Activated CD4-positive, CD25-positive, alpha-beta regulatory T cell treated with anti-CD3 and anti-CD28 coated beads, Interleukin-2, amount 50 U/mL, for 16 hours (primary cell): ENCODE measurements at places on chromosomes 6 and 20.

DNA sequence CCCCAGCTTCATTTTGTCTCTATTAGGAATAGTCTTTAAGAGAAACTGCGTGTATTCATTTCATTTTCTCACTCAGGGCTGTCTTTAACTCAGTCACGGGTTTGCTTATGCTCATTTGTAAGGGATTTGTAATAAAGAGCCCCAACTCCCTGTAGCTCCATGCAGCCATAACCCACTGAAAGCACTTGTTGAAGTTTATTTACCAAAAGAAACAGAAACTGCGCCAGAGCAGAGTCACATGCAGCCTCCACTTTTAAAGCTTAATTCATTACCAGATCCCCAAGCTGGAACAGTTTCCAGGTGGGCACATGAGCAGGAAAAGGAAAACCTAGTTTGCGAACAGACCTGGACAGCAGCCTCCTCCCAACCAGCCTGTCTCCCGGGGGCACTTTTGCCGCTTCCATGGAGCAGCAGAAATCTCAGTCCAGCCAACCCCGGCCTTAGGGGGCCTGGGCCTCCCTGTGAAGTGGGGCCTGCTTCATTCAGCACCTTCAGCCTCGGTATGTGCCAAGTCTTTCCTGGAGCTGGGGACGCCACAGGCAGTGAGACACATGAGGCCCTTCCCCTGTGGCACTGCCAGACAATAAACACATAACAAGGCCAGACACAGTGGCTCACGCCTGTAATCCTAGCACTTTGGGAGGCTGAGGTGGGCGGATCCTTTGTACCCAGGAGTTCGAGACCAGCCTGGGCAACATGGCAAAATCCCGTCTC is 4.5 kb downstream of the BCAS4 start:
- no peak for DNase-seq

DNA sequence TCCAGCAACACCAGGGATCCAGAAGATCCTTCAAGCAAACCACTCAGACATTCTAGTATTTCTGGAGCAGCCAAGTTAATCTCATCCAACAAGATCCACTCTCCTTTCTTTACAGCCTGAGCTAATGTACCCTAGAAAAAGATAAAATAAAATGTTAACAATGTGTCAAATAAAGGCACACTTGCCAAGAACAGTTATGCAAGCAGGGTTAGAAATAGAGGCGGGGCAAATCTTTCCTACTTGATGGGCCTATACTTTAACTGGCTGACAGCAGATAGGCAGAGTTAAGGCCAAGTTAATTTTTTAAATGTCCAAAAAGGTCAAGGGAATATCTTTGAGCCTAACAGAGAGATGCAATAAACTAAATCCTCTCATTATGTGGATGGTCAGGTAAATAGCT is 60.8 kb downstream of the MDN1 start:
- DNase-seq, result no peak

- no peak for DNase-seq
Observed at GRCh38 chr20:16778159-16778558, 30.0 kb downstream of the OTOR start.

DNA sequence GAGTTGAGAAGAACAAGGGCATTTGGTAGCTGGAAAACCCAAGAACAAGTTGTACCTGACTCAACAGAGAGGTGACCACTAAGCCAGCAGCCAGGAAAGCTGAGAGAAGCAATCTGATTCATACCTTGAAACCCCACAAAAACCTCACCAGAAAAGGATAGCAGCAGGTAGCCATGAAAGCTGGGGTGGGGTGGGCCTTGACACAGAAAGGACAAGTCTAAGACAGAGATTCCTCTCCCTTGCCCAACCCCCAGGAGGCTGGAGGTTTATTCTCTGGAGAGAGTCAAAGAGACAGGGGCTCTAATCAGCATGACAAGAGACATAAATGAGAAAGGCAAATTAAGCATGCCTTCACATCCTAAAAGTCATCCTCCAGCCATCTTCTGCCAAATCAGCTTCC is 151.7 kb upstream of the DST start:
- DNase-seq, result no peak

DNA sequence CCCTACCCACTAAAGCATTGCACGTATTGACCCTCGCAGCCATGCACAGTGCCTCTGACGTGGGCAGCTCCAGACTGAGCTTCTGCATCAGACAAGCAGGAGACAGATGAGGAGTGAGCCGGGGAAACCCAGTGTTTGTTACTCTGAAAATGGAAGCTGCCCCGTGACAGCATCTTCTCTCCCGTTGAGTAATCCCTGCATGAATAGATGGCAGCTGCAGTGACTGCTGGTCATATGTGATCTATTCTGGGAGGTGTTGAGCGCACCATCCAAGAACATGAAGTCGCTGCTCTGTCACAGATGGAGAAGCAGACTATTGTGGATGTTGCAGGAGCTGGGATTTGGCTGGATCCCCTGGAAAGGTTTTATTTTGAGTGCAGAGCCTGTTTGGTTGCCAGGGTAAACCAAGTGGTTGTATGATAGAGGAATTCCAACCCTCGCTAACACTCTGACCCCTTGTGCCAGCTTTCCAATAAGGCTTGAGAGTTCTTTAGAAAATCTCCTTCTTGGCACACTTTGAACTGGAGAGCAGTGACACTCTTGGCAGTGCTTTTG is 242.2 kb downstream of the NRN1 start:
- DNase-seq, result no peak

GRCh38 chr20:42919316-42919715 is 270.4 kb downstream of the PTPRT start:
- no peak for DNase-seq

- DNase-seq, result no peak
Observed at GRCh38 chr20:58629215-58629580, 21.9 kb upstream of the STX16 start.

DNA sequence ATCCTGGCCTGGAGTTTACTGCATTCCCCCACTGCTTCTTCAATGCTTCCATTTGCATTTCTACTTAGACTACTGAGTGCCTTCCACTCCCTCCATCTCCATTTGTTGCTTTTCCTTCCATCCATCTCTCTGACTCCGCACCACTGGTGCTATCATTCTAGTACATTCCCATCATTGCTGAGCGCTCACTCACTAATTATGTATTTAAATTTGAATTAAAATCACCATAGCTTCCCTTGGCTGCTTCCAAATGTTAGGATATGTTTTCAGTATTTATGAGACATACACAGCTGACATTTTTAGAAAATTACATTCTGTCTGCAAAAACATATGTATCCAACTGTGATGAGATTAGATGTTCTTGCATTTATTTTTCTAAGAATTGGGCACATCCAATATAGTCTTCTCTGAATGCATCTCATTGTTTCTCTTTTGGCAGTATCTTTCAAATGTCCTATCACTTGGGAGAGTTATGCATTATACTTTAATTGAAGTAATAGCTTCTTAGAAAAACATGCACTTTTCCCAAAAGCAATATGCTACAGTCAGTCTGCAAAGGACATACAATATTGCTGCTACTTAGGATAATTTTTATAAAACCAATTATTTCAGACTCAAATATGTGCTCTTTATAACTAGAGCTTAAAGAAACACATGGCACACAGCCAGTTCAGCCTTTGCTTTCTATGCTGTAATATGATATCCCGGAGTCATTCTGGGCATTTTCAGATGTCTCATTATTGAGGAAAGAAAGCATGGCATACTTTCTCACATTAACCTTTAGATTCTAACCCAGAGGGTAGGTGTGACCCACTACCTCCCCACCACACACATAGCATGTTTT is 12.1 kb upstream of the COL21A1 start:
- DNase-seq, result no peak

DNA sequence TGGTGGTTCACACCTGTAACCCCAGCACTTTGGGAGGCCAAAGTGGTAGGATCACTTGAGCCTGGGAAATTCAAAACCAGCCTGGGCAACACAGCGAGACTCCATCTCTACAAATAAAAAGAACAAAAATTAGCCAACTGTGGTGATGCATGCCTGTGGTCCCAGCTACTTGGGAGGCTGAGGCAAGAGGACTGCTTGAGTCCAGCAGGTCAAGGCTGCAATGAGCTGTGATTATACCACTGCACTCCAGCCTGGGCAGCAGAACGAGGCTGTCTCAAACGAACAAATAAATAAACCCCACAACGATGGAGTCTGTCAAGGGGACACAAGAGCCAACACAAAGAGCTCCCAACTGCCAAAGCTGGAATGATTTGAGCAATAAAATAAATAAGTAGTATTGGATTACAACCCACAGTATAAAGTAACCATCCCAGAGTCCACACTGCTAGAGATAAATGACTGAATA is 13.5 kb downstream of the ZMYND8 start:
- no peak for DNase-seq

DNA sequence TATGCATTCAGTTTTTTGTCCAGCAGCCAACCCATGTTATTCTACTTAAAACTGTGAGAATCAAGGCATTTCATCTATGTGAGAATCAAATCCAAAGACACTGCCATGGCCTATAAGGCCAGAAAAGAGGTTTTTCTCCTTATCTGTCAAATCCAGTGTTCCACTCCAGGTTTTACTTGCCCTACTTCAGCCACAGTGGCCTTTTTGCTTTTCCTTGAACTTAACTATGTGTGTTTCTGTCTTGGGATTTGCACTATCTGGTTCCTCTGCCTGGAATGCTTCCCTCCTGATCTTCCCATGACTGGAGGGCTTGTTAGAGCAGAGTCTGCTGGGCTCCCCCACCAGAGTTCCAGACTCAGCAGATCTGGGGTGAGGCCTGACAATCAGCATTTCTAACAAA is 113.1 kb upstream of the DOK5 start:
- no peak for DNase-seq

DNA sequence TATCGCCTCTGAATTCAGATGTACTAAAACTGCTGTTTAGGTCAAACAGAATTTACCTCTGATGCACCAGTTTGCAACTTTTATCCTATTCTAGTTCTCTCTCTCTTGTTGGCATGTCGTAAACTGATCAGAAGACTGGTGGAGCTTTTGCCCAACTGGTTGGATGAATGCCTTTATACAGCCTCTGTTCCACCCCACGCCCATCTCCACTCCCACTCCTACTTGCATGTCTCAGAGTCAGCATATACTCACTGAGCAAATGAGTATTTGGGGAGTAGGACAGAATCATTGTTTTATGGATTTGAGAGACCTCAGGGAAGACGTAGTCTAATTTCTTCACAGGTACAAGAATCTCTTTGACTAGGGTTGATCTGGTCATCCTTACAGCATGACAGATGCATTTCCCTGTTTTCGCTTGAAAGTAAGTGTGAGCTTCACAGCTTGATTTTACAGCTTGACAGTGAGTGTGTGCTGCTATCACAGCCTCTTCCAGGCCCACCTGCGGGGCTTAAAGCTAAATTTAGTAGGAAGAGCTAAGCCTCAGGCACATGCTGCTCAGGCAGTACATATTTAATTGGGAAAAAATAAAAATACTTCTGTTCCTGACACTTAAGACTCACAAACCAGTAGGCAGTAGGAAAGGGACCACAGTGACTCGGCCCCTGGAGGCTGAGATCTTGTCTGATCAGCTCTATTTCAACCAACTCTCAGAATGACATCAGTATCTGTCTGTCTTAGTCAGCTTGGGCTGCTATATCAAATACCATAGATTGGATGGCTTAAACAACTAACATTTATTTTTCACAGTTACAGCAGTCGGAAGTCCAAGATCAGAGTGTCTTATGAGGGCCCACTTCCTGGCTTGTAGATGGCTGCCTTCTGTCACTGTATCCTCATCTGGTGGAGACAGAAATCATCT is 30.4 kb downstream of the TRMT6 start:
- no peak for DNase-seq

DNA sequence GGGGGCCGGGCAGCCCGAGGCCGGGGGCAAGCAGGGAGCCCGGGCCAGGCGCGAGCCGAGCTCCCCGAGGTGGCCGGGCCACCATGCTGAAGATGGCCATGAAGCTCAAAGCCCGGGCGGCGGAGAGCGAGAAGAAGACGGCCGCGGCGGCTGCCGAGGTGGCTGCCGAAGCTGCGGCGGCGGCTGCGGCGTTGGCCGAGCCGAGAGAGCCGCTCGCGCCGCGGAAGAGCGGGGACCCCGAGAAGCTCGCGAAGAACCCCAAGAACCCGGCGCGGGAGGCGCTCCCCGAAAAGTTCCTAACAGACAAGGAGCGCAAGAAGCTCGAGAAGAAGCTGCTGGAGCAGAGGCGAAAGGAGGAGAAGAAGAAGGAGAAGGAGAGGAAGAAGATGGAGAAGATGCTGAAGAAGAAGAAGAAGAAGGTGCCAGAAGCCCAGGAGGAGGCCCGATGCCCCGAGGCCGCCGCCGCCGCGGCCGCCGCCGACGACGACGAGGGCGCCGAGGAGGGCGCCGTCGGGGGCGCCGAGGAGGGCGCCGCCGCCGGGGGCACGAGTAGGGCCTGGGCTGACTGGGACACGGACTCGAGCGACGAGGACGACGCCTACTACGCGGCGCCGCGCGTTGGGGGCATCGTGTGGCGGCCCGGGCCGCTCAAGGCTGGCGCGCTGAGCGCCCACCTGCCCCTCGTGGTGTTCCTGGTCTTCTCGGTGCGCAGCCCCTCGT is 37.4 kb downstream of the GNAS start:
- DNase-seq, result no peak

GRCh38 chr6:18242062-18242851 is 22.1 kb downstream of the DEK start:
- no peak for DNase-seq

- no peak for DNase-seq
Observed at GRCh38 chr6:89242574-89243330, 25.6 kb upstream of the GABRR1 start.

DNA sequence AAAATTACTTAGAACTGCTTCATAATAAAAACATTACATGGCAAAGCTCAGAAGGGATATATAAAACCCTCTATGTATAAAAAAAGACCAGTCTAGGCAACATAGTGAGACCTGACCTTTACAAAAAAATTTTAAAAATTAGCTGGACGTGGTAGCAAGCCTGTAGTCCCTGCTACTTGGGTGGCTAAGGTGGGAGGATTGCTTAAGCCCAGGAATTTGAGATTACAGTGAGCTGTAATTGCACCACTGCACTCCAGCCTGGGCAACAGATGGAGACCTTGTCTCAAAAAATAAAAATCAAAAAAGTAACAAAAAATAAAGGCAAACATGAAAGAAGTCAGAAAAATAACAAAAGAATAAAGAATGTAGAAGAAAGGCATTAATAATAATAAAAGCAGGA is 21.5 kb upstream of the TPD52L1 start:
- no peak for DNase-seq

GRCh38 chr20:51029556-51029955 is 6.6 kb upstream of the KCNG1 start:
- DNase-seq, result no peak

DNA sequence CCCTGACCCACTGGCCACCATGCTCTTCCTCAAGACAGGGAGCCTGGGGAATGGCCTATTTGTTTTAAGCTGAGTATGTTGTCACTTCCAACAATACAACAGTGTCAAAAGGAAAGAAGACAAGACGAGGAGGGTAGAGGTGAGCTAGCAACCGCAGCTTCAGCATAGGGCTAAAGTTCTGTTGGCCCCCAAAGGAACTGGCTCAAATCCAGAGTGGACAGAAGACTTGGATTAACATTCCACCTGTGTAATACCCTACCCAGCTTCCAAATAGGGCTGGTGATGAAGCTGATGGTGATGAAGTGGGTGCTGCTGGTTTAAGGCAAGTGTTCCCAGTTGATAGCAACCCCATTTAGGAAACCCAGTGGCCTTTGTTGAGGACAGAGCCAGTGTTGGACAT is 31.7 kb upstream of the KCNK5 start:
- DNase-seq, result no peak
